Activated T-cell treated with anti-CD3 and anti-CD28 coated beads for 24 hours (primary cell): ENCODE measurements at places on chromosomes 4 and X.

GRCh38 chrX:9832811-9833210 is 46.6 kb downstream of the SHROOM2 start:
- DNase-seq: no peak

- DNase-seq: no peak
Measured at GRCh38 chr4:136562834-136563233, 969.5 kb downstream of the PCDH18 start.

DNA sequence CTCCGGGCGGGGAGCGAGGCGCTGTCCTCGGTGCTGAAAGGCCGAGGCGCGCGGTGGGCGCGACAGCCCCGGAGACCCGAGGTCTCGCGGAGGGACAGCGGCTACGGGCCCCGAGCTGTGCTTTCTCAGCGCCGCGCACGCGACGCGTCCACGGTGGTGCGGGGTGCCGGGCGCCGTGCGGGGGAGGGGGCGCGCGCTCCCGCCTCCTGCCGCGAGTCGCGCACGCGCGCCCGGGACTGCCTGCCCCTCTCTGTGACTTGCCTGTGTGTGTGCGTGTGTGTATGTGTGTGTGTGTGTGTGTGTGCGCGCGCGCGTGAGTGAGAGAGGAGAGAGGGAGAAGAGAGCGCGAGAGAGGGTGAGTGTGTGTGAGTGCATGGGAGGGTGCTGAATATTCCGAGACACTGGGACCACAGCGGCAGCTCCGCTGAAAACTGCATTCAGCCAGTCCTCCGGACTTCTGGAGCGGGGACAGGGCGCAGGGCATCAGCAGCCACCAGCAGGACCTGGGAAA is at the start of gene GRIA2:
Gene GRIA2 (plus strand): TSS at position 358 of the 511 bp plus-strand sequence. CDS start 315 bp downstream, outside the sequence.
- no peak for DNase-seq

DNA sequence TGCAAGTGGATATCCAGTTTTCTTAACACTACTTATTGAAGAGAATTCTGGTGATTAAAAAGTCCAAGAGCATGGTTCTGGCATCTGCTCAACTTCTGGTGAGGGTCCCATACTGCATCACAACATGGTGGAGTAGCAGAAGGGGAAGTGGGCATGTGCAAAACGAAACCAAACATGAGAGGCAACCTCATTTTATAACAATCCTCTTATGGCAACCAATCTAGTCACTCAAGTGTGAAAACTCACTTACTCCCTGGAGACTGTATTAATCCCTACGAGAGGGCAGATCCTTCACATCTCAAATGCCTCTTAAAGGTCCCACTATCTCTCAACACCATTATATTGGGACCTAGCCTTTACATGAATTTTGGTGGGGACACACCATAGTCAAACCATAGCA is 55.4 kb upstream of the TRO start:
- no peak for DNase-seq

DNA sequence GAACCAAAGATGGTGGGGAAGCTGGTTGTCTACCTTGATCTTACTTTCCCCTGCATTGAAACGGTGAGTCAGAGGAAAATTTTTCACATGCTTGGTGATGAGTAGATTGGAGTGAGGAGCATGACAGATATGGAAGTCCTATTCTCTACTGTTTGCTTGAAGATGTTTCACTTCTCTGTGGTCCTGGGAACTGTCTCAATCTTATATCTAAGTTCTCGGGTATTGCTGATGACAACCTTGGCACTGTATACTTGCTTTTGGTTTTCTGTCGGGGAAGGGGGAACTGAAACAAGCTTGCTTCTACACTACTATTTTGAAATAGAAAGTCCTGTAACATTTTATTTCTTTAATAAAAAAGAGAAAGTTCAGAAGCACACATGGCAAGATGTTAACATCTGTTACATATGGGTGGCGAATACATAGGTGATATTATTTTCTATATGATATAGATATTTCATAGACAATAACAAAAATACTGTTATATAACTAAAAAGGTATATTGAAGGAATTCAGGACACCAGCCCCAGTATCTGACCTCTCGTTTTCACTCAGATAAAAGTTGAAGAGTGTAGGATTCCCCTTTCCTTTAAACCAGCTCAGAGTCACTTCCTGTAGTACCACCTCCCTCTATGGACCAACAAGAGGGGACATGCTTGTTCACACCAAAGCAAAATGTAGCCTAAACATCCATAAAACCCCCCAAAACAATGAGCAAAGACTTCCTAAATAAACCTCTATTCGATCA is 88.8 kb downstream of the FMR1NB start:
- no peak for DNase-seq

GRCh38 chr4:17020901-17021300 is 122.5 kb upstream of the LDB2 start:
- no peak for DNase-seq

DNA sequence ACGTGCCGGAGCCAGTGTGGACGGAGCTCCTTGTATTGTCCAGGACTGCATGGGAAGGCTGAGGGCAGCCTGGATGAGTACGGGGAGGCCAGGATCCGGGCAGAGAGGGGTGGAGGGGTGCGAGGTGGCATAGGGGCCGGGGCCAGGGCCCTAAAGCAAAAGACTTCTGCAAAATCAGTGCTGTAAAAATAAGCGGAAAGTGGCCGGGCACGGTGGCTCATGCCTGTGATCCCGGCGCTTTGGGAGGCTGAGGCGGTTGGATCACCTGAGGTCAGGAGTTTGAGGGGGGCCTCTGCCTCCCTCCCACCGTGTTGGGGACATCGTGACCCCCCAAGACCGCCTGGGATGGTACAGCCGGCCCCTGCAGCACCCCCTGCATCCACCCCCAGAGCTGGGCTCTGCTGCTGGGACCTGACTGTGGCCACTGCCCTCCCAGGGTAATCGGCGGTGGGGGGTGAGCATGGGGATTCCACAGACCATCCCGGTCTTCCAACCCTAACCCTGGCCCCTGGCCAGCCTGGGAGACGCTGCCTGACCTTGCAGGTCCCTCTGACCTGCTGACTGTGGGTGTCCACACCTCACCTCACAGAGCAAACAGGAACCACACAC is 23.4 kb upstream of the PLCXD1 start:
- DNase-seq: no peak
